CD4-positive, alpha-beta T cell treated with Interleukin-15 for 4 hours (primary cell): ENCODE measurements at places on chromosomes 7 and 10.

- DNase-seq, result peak; percentile 65
These were observed 28.4 kb downstream of the TMEM130 start for GRCh38 chr7:98841179-98841997.

DNA sequence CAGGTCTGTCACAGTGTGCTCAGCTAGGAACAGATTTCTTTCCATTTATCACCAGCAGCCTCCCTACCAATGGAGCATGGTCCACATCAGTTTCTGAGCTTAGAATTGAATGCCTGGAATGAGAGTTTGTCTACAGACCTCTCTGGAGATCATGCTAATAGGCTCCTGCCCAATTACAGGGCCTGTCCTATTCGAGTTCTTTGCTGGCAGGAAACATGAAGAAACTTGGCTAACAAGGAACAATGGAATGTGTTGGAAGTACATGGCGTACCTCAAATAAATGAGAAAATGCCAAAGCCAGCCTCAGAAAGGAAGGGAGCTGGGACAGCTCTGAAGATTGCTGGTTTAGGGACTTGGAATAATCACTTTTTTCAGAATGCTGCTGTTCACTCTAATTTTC lies 186.0 kb upstream of the AKR1E2 start:
- no peak for DNase-seq

DNA sequence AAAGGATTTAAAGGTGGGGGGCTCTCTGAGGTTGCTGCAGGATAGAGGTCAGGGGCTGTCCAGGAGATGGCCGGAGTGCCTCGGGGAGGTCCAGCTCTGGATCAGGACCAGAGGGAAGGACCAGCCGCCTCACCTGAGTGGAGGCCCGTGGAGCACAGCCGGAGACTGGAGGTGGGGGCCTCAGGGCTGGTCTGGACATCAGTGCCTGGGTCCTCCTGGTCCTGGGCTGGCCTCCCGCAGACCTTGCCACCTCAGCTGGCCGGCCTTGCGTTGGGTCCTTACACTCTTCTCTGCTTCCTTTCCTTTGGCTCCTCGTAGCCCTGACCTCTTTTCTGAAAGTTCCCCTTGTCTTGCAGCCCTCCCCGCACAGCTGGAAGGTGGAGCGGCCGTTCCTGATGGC lies 2.0 kb downstream of the SUN1 start:
- DNase-seq, result no peak

GRCh38 chr10:29472301-29473086 lies 162.3 kb downstream of the SVIL start:
- no peak for DNase-seq
